ENCODE measurements at places on chromosomes 4 and X.

DNA sequence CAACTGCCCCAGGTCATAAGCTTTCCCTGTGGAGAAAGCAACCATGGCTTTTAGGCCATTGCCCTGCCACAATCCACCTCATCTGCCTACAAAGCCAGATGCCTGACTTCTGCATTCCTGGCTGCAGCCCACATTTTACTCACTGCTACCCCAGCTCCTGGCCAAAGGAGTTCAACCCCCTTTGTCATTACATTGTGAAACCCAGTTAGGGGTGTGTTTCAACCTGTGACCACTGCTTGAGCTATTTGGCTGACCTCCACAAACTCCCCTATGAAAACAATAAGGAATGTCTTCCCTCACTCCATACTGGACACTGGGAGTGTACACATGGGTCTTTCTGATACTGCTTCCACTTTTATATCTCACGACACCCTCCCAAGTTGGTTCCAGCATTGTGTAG lies 589.2 kb downstream of the SH3BGRL start:
- DNase-seq: no peak

DNA sequence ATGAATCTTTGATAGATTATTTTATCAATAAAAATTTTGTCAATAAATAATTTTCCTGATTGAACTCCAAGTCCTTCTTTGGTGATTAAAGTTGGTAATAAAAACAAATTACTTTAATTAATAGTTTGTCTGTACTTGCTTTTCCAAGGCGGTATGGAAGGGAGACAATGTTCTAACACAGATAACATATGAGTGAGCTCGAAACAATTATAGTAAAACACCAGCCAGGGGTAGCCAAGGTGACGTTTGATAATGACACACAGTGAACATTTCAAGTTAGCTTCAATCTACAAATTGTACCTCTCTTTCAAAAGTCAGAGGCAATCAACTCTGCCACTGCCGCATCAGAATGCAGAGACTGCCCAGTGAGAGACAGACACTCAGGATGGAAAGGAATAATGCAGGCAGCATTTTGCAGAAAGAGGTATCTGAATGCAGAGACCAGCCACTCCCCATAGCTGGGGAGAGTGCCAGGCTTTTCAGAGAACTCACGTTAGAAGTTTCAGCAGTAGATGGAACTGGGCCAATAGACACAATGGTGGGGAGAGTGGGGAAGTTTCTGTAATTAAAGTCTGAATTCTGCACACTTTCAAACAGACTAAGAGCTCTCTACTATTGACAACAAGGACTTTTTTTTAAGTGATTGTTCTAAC lies 18.1 kb upstream of the ATOH1 start:
- DNase-seq: no peak

GRCh38 chrX:38221391-38221929 lies 789 bp upstream of the SRPX start:
- no peak for DNase-seq

- no peak for DNase-seq
Measured at GRCh38 chr4:139933541-139933940, 220.4 kb downstream of the MAML3 start.

- DNase-seq: no peak
Measured at GRCh38 chrX:149962859-149963757, 24.8 kb upstream of the EOLA2 start.

DNA sequence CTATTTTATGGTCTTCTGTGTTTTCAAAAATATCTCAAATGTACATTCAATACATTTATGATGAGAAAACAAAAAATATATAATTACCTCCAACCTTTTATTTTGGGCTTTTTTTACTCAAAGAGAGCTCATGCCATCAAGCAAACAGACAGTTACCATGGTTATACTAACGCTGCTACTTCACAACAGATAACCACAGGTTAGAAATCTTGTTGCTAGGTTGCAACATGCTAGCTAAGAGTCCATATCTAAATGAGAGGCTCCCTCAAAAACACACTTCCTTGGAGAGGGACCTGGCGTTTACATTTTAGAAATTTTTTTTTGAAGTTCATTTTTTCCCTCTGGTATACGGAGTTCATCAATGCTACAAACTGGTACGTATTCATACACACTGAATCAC lies 44.3 kb downstream of the TBC1D9 start:
- DNase-seq: no peak

DNA sequence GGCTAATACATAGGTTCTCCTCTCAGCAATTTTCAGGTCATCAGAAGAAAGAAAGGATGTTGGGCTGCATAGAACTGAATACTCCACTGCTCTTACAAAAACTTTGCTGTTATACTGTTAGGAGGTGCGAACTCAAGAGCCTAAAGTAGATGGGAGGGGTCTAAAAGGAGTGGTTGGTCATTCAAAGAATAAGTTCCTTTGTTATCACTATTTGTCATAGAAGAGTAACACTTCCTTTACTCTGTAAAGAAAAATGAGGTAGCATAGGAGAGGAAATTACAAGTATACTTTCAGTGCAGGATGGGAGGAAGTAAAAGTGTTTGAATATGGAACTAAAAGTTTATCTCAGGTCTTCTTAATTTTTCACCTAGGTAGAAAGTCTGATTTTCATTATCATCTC lies 61.5 kb downstream of the CCNI start:
- DNase-seq: no peak

- DNase-seq: no peak
Measured at GRCh38 chr4:6971536-6972374, 62.1 kb downstream of the TBC1D14 start.

DNA sequence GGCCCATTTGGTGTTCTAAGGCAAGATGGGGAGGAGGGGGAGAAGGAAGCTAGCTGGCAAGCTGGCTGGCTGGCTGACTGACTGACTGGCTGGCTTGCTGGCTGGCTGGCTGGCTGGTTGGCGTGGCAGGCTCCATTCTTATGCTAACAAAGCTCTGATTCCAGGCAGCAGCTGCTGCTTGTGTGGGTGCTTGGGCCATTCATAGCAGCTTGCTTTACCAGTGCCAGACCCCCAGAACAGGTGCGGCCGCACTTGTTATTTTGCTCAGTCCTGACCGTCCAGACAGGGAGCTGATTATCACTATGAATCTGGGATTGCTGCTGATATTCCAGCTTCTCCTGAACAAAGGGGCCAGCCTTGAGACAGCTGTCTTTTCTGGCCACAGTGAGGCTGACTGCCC lies 131.2 kb upstream of the PAK3 start:
- no peak for DNase-seq

DNA sequence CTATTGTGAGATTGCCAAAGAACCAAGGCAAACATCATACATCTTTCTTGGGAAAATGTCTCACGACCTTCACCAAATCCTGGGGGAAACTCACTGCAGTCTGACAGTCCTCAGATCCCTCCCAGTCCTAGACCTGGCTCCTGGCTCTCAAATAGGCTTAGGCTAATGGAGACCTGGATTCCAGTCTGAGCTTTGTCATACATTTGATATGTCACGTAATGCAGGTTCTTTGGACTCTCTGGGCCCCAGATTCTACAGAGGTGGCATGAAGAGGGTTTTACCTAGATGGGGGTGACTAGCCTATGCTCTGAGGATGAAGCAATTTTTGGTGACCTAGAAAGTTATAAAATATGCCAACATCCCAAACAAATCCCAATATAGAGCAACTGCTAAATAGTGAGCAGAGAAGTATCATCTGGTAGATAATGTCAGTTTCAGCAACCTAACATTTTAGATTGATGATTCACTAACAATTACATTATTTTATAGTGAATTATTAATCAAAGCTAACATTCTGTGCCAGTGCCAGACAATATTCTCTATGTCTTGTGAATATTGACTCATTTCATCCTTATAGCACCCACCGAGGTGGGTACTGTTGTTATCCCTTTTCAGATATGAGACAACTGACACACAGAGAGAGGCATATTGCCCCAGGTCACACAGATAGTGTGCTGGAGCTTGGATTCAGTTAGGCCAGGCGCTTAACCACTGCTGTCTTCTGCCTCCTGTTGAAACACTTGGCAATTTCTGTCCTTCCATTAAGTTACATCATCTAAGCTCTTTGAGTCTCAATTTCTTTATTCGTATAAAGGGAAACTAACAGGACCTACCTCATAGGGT lies 195.4 kb upstream of the MAMLD1 start:
- DNase-seq: no peak

GRCh38 chr4:74997948-74998729 lies 65.2 kb downstream of the PARM1 start:
- no peak for DNase-seq

- DNase-seq: no peak
Measured at GRCh38 chr4:83128240-83128929, 13.9 kb upstream of the PLAC8 start.

- no peak for DNase-seq
Measured at GRCh38 chrX:48720577-48721250, 24.2 kb downstream of the SUV39H1 start.

- DNase-seq: no peak
Measured at GRCh38 chrX:44035571-44035970, 62.4 kb upstream of the NDP start.

- DNase-seq: no peak
Measured at GRCh38 chr4:156516698-156517097, 454.9 kb downstream of the PDGFC start.

DNA sequence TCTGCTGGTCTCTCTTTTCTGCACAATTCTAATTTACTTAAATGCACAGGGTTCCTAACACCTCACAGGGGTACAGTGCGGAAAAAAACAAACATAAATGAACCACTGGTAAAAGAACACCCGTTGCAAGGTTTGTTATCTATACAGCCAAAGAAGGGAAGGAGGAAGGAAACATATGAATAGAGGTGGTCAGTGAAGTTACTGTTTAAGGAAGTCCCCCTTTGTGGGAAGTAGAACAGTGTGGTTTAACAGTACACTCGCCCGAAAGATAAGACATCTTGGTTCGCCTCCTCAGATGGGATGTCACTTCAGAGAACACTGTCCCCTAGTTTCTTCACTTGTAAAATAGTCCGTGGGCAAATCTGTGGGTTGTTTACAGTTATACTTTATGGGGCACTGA lies 57.5 kb downstream of the TEC start:
- no peak for DNase-seq

DNA sequence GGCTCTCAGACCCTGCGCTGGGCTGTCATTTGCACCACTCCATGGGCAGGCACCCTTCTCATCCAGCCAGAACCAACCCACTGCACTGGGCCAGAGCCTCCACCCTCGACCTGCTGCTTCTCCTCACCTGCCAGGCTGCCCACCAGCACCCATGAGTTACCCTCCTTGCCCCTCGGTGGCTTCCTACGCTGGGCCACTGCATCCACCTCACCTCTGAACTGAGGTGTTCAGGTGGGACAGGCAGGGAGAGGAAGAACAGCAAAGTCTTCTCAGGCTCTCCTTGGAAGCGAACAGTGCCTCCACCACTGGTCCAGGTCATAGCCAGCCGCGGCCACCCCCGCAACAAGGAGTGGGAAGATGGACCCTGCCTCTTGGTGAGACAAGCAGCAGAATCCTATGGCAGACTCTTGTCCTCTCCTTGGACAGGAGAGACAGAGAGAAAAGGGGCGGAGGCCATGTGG lies 32.4 kb upstream of the HMX1 start:
- no peak for DNase-seq

DNA sequence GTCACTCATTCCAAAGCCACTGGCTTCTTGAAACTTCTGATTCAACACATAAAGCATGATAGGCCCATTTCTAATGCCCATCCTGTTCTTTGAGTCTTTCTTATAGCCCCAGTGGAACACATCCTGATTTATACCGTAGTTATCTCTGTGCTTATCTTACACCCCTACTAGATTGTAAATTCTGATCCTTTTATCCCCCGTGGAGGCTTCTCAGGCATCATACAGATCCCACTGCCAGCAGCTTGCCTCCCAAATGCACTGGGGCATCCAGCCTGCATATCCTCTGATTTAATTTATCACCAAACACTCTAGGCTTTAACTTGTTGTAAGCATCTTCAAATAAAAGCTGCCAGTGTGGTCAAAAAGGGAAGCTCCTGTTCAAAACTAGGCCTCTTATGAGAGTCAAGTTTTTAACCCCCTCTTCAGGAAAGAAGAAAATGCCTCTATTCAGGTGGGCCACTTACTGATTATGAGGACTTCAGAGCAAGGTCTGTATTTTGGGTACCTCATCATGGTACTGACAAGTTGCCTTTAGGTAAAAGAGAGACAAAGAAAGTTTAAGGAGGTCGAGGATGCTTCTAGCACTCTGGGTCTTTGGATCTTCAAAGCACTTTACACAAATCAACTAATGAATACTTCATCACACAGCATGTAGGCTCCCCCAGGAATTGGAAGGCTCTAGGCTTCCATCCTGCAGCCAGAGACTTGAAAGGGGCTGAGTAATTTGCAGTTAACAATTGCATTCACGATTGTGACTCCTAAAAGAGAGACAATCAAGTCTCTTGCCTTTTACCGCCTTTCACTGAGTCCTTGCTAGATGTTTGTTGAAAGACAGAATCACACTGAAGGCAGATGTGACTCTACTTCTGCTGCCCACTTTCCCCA lies 95.8 kb upstream of the LDB2 start:
- no peak for DNase-seq

DNA sequence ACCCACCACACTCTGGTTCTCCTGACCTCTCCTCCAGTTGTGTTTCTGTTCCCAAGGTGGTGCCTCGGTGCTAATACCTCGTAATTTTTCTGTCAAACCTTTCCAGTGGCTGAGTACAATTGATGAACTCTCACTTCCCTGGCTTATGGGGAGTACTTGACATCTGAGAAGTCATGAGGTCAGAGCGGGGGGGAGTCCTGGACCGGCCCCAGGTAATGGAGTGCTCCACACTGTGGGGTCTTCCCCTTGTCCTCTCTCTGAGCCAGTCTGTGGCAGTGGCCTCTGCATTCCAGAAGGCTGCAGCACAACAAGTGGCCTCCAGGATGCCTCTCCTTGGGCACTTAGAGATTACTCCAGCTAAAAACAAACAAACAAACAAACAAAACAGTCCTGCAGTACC lies 122.5 kb upstream of the TRIM2 start:
- DNase-seq: no peak

DNA sequence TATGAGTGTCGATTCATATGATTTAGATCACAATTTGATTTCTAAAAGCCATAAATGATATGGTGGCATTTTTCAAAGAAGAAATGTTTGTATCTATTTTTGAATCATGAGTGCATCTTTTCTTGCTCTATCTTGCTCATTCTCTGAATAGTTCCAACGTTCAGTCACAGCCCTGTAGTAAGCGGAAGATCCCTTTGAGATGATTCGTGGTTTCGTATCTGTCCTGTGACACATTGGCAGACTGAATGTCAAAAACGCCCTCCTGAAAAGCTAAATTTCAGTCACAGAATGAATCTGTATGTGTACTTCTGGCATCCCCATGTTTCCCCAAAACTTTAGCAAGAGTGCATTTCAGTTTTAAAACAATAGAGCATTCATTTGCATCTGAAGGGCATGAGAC lies 1066.9 kb upstream of the TENM3 start:
- DNase-seq: no peak
